Fibroblast of villous mesenchyme (primary cell): ENCODE measurements at places on chromosomes 5 and 9. TPM values are rescaled to one million over a fixed set of nuclear protein-coding genes. Genes with fewer than 3 reads are reported as not detected.

Gene GBA2
- total RNA-seq, result 29.0 and 38.4 TPM in 2 replicates

Gene PRLR
- total RNA-seq, result 0.97 and 3.5 TPM in 2 replicates

Gene ARL14EPL
- total RNA-seq, result not detected in 2 replicates

Gene AK8
- 0.32 TPM in 1 of 2 replicates, not detected in the other for total RNA-seq

Gene GABRP
- not detected in 2 replicates for total RNA-seq

Gene JAKMIP2
- 3.2 and 3.5 TPM in 2 replicates for total RNA-seq

Gene GARIN3
- total RNA-seq, result not detected in 2 replicates

Gene SAXO1
- not detected in 2 replicates for total RNA-seq

Gene C5
- total RNA-seq, result 2.3 and 3.9 TPM in 2 replicates

Gene SPEF2
- total RNA-seq, result 3.5 and 4.3 TPM in 2 replicates

DNA sequence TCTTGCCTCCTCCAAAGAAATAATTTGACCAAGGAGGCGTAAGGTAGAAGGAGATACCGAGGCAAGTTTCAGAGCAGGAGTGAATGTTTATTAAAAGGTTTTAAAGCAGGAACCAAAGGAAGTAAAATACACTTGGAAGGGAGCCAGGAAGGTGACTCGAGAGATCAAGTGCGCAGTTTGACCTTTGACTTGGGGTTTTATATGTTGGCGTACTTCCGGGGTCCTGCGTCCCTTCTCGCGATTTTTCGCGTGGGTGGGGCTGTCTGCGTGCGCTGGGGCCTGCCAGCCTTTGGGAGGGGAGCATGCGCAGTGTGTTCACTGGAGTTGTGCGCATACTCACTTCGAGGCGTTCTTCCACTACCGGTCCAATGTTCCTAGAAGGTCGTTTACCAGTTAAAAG is 166.0 kb upstream of the IRX2 start:
- DNase-seq, result no peak

DNA sequence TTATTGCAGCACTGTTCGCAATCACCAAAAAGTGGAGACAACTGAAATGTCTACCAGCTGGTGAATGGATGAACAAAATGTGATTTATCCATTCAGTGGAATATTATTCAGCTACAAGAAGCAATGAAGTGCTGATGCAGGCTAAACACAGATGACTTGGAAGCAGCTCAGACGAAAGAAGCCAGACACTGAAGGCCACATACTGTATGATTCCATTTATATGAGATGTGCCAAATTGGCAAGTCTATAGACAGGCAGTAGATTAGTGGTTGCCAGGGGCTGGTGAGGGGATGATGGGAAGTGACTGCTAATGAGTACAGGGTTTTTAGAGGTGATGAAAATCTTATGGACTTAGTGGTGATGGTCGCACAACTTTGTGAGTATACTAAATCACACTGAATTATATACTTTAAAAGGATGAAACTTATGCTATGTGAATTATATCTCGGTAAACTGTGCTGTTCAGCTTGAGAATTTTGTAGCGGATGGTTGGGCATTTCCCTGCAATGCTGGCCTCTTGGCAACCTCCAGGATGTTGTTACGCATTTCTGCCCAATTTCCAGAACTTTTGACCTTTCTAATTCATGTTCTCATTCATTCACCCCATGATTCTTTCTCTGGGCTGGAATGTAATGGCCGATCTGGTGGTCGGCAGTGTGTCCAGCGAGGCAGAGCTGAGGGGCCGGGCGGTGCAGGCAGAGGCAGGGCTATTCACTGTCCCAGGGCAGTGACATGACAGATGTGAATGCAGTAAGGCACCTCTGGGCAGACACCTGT is 22.0 kb upstream of the WNK2 start:
- no peak for DNase-seq

GRCh38 chr9:73871636-73872035 is 625.5 kb upstream of the RORB start:
- DNase-seq, result no peak

DNA sequence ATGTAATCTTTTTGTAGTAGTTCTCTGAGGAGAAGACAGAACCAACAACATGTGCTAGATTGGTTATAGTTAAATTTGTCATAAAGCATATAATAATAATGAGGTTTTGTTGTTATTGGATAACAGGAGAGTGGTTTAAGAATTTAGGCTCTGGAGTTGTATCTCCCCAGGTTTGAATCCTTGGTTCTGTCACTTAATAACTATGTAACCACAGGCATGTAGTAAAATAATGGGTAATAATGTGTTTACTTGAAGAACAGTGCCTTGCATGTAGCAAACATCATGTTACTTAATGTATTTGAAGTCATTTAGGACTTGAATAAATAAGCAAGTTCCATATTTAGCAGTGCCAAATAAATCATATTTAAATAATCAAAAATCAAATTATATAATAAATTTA is 55.8 kb downstream of the NSD1 start:
- DNase-seq, result peak; percentile 42

DNA sequence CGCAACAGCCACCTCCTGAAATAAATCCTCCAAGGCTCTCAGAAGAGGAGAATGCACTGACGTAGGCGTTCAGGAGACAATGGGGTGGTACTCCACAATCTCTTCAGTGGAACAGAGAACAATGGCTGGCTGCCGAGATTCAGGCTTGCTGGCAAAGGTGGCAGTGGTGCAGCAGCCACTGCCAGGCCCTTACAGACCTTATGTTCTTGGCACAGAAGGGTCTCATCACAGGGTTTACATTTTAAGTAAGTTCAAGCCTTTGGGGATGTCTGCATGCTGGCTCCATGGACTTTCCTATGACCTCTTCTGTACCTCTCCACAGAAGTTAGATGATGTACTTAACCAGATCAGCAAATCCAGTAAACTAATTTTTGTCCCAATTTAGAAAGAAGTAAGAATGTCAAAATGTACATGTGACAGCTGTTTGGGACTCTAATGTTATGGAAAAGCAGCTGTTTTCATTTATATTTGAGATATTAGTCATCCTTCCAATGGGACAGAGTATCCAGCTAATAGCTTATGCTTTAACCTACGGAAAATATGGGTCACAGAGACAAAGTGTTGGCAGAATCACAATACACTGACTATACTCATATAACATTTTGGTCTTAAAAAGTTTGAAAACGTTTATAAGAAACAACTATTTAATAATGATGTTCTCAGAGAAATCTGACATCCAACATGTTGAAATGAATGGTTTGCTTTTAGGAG is 180.9 kb downstream of the MAPKAP1 start:
- DNase-seq, result peak; percentile 78

DNA sequence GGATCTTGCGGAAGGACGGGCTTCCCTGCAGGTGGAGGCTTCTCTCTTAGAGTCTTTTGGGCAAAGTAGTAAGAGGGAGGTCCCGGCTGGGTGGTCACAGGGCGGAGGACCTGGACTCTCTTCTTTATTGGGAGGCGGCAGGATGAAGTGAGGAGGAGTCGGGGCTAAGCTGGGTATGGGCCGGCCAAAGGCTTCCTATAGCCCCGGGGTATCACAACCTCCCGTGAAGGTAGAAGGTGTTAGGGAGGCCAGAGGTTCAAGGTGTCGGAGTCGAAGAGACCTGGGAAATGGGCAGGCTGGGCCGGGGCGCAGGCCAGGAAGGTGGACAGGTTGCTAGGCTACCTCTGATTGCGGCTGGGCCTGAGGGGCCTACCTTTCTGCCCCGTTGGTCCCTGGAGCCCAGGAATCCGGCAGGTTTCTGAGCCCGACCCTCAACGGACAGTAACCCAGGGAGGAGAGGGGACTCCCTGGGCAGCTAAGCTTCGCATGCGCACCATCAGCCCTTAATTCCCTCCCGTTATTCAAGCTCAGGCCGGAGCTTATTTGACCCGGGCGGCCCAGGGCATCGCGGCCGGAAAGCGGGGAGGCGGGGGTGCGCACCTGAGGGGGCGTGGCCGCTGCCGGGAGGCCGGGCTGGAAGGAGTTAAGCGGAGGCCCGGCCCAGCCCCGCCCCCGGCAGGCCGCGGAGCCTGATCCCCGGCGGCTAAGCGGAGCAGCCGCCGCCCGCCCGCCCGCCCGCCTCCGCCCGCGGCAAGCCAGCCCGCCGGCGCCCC is at the start of gene TESK1:
Gene TESK1, plus strand, starts transcription at position 685 of the 773 bp plus-strand sequence. CDS start 358 bp downstream, outside the sequence.
- DNase-seq, result peak; percentile 46

DNA sequence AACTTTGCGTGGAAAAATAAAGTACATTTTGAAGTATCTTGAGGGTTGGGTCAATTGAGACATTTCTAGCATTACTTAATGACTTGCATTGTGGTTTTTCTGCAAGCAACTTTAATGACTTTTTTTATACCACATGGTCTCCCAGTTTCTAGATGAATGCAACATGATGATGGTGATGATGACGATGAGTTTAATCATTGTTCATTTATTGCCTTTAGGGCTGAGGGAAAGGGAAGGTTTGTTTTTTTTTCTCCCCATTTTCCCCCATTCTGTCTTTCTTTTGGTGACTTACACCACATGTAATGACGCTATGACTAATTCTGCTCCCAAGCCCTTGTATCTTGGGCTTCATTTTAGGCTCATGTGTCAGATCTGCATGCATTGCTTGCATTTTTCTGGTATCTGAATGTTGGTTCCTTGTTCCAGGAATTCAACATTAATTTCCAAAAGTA is 57.7 kb upstream of the NXNL2 start:
- DNase-seq, result peak; percentile 77

- peak; percentile 12 for DNase-seq
These were observed 131.2 kb upstream of the LMX1B start for GRCh38 chr9:126482361-126483044.

DNA sequence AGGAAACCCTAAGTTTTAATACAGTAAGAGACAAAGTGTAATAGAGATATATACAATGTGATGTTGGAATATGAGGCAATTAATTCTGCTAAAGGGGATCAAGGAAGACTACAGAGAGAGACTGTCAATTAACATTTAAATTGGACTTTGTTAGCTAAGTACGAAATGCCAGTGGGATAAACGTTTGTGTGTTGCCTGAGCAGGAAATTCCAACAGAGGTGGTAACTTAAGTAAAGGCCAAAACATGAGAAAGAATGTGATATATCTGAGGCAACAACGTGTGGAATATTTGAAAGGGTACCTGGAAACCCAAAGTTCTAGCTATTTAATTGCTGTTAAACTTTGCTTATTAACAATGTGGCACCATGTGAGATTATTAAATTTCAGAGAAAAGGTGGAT is 1666.9 kb upstream of the WWC1 start:
- DNase-seq, result no peak

DNA sequence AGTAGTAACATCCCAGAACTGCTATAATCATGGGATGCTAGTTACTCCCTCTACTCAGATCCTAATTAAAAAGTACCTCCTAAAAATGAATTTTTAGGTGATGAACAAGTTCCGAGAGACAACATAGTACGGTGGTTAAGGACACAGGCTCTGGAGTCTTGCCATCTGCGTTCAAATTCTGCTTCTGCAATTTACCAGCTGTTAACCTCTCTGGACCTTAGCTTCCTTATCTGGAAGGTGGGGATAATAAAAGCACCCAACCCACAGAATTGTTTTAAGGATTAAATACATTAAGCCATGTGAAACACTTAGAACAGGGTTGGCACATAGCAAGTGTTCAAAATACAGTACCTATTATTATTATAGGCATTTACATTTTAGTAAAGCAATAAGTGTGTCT is 77.5 kb upstream of the XPA start:
- no peak for DNase-seq

GRCh38 chr5:16505904-16506303 is 40.3 kb upstream of the ZNF622 start:
- DNase-seq, result no peak

- DNase-seq, result no peak
These were observed 149.5 kb downstream of the GABRG2 start for GRCh38 chr5:162217037-162217436.
